Natural killer cell (primary cell): ENCODE measurements at places on chromosomes 2 and 18. TPM values are rescaled to one million over a fixed set of nuclear protein-coding genes. Genes with fewer than 3 reads are reported as not detected.

RPE gene
- 52.4 TPM for total RNA-seq

HOXD12 gene
- not detected for total RNA-seq

LAMA3 gene
- total RNA-seq = not detected

- H3K27ac ChIP-seq = peak overlapping the region; percentile 43
- peaks cover 11% of the 10 kb centered on the region for H3K4me1 ChIP-seq
- H3K27me3 ChIP-seq = no peaks in the 10 kb centered on the region
- no peak for DNase-seq
- H3K4me3 ChIP-seq = no peak overlapping the region
Observed at GRCh38 chr2:227782804-227783203, 30.8 kb upstream of the CCL20 start.

GRCh38 chr2:204187229-204188083 is 250.9 kb downstream of the ICOS start:
- no peak for DNase-seq
- no peak overlapping the region for H3K4me3 ChIP-seq
- H3K27me3 ChIP-seq = no peaks in the 10 kb centered on the region
- no peaks in the 10 kb centered on the region for H3K4me1 ChIP-seq

- H3K36me3 ChIP-seq = no peaks in the 10 kb centered on the region
- H3K27ac ChIP-seq = no peak overlapping the region
- DNase-seq = no peak
- no peaks in the 10 kb centered on the region for H3K4me1 ChIP-seq
- H3K4me3 ChIP-seq = no peak overlapping the region
Observed at GRCh38 chr2:55452879-55453278, 33.2 kb upstream of the CCDC88A start.

GRCh38 chr2:172953970-172954852 is 121.4 kb upstream of the MAP3K20 start:
- no peaks in the 10 kb centered on the region for H3K36me3 ChIP-seq
- no peak for DNase-seq
- no peaks in the 10 kb centered on the region for H3K4me1 ChIP-seq
- no peak overlapping the region for H3K27ac ChIP-seq
- H3K27me3 ChIP-seq = peaks cover 3% of the 10 kb centered on the region

DNA sequence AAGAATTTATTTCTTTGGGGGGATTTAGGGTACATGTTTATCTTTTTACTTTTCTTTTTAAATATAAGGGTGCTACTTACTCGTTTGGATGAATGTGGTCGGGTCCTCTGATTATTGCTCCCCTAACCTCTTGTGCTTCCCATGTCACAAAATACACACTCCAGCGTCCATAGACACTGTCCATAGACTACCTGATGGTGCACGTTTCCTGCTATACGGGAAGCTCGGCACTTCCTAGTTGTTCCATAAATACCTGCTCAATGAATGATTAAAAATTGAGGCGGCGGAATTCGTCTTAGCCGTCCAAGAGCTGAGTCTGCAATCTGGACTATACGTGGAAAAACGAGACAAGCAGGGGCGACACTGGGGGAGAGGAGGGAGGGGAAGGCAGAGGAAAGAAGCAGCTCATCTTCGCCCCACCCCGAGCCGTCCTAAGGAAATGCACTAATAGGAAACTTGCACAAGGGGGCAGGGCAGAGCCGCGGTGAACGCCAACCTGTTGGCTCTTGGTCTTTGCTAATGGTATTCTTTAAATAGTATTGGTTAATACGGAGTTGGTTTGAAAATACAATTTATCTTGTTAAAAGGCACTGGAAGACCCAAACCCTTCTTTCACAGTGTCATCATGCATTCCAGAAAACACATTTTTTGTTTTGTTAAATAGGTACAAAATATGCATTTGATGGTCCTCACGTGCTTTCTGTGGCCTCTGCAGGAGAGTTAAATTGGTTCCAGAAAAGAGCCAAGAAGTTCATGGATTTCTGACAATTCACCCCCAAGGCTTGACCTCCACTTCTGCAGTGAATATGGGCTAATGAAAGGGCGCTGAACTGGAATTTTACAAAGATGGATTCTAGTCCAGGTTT is 73.0 kb upstream of the KCTD1 start:
- H3K4me3 ChIP-seq = no peak overlapping the region
- DNase-seq = no peak
- H3K27ac ChIP-seq = no peak overlapping the region
- H3K27me3 ChIP-seq = no peaks in the 10 kb centered on the region
